Vagina (tissue), 2 donors: ENCODE measurements at places on chromosomes 5 and 9.
A peak's percentile ranks its signal among the peaks of the same experiment; 100 is the strongest.

GRCh38 chr9:98943682-98944056, at the start of gene COL15A1:
Gene COL15A1, plus strand, starts transcription at chr9:98943907. Its CDS starts 155 bp downstream, at chr9:98944062.
- DNase-seq = no peak
- peak within 1 kb of the TSS; percentile 82 for H3K4me3 ChIP-seq
- no peaks in the 10 kb centered on the region for H3K36me3 ChIP-seq
- peaks cover 14% of the 10 kb centered on the region for H3K4me1 ChIP-seq
- peak within 1 kb of the TSS; percentile 61 for H3K27ac ChIP-seq

GRCh38 chr5:137566780-137567179, 67.7 kb upstream of the SPOCK1 start:
- H3K27ac ChIP-seq = no peak overlapping the region
- no peaks in the 10 kb centered on the region for H3K36me3 ChIP-seq

DNA sequence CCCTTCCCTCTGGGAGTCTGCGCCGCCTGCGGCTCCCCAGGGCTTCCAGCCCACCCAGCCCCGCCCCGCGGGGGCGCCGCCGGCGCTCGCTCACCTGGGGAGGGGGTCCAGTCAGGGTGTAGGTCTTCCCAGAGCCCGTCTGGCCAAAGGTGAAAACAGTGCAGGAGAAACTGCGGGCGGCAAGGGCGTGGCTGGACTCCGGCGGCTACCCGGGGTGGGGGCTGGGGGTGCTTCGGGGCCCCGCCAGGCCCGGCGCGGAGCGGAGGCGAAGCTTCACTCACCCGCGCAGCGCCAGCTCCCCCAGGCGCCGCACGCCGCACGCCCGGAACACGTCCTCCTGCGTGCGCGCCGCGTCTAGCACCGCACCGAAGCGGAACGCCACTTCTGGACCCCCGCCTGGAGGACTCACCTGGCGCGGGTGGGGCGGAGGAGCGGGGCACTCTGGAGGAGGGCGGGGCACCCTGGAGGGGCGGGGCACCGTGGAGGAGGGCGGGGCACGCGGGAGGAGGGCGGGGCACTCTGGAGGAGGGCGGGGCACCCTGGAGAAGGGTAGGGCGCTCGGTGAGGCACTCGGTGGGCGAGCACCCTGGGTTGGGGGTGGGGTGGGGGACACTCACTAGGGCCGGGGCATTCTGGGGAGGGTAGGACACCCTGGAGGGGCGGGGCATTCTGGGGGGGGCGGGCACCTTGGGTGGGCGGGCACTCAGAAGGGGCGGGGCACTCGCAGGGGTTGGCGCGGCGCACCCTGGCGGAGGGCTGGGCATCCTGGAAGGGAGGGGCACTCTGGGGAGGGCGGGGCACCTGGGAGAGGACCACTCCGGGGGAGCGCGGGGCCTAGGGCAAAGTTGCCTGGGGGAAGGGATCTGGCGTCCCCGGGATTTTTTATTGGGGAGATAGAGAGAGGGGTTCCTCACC, 814 bp downstream of the KIF12 start:
- H3K4me3 ChIP-seq = peak overlapping the region; percentile 51
- DNase-seq = no peak
- peaks cover 22% of the 10 kb centered on the region for H3K4me1 ChIP-seq
- no peaks in the 10 kb centered on the region for H3K36me3 ChIP-seq
- H3K27ac ChIP-seq = no peak overlapping the region

DNA sequence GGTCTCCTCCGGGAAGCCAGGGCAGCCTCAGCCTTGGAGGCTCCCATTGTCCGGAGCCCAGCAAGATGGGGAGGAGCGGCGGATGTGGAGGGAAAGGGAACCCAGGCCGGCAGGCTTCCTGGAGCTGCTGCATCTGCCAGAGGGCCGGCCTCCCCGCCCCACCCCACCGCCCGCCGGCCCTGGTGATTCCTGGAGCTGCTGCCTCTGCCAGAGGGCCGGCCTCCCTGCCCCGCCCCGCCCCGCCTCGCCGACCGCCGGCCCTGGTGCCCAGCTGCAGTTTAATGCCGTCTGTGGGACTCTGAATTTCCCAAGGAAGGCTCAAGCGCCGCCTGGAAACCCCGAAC, 31.6 kb downstream of the EXD3 start:
- no peak overlapping the region for H3K4me3 ChIP-seq
- no peak for DNase-seq
- H3K27me3 ChIP-seq = no peaks in the 10 kb centered on the region
- H3K36me3 ChIP-seq = peaks cover 5% of the 10 kb centered on the region
- H3K27ac ChIP-seq = no peak overlapping the region

GRCh38 chr9:89935115-89935514, 330.3 kb downstream of the GADD45G start:
- no peaks in the 10 kb centered on the region for H3K36me3 ChIP-seq
- peak overlapping the region; percentile 67 for H3K27ac ChIP-seq
- DNase-seq = no peak

DNA sequence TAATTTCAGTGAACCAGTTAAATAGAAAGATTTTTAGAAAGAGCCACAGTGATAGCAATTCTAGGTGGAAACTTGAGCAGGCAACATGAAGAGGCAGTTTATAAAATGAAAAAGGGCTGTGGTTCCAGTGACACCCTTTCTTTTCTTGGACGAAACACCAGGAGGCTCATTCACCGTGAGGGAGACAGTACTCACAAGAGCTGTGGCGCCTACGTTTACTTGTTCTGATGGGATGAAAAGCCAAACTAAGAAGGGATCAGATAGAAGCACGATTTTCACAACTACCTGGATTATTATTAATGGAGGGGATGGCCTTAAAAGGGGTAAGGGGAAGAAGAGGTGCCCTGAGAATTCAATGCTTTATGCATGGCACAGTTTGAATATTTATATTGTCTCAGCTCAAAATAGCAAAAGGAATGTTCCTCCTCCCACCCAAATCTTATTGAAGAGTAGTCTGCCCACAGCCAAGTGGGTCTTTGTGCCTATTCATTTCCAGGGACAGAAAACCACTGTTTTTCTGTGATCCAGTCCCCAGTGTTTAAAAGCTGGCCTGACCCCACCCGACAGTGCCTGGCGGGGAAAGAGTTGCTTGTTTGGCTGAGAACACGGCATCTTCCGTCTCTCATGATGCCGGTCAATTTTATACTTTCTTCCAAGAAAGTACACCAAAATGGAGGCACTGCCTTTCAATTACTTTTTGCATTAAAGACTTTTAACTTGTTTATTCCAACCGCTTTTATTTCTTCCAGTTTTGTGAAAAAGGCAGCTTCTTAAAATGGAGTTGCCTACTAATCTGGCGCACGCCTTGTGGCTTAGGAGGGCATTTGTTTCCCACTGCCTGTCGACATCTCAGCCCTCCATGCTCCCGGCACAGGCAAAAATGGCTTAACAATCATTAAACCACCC, 51.9 kb downstream of the HABP4 start:
- H3K4me1 ChIP-seq = no peaks in the 10 kb centered on the region
- no peak overlapping the region for H3K4me3 ChIP-seq

DNA sequence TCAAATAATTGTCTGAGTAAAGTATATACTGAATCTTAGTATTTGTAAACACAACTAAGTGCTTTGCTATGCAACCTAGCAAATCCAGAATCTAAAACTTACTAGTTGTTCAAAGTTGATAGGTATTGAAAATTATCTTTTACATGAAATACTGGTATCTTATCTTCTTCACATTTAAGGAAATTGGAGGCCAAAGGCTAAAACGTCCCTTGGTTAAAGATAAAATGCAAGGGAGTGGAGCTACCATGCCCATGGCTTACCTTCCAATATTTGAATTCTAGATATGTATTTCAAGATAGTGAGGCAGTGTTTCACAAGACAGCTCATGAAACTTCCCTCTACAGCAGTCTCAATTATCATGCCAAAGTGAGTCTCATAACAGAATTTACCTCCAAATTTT, 373.5 kb downstream of the KIAA0825 start:
- H3K36me3 ChIP-seq = no peaks in the 10 kb centered on the region
- no peak overlapping the region for H3K4me3 ChIP-seq
- DNase-seq = no peak
- H3K27me3 ChIP-seq = no peaks in the 10 kb centered on the region
- no peak overlapping the region for H3K27ac ChIP-seq

DNA sequence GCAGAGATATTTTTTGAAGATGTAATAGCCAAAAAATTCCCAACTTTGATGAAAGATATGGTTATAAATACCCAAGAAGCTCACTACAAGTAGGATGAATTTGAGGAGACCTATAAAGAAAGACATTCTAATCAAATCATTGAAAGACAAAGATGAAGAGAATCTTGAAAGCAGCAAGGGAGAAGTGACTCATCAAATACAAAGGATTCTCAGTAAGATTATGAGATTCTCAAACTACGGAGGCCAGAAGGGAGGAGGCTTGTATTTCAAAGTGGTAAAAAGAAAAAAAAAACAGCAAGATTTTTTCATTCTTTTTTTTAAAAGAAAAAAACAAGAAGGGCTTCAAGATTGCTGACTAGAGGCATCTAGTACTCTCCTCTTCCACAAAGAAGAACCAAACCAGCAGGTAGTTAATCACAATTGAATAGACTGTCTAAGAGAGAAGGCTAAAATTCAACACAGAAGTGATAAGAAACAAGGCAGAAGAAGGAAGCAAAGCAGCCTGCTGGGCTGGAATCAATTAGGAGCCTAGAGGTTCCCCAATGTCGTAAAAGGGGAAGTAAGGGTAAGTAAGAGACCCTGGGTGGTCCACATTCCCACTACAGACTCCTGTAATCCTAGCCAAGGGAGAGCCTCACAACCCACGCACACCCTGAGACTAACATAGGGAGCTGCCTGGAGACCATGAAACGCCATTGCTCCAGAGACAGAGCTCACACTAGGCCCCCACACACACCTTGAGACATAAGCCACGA, 59.1 kb upstream of the NIPAL4 start:
- no peak overlapping the region for H3K27ac ChIP-seq
- H3K27me3 ChIP-seq = no peaks in the 10 kb centered on the region
- no peak overlapping the region for H3K4me3 ChIP-seq
- DNase-seq = no peak
- no peaks in the 10 kb centered on the region for H3K4me1 ChIP-seq
- H3K36me3 ChIP-seq = no peaks in the 10 kb centered on the region

DNA sequence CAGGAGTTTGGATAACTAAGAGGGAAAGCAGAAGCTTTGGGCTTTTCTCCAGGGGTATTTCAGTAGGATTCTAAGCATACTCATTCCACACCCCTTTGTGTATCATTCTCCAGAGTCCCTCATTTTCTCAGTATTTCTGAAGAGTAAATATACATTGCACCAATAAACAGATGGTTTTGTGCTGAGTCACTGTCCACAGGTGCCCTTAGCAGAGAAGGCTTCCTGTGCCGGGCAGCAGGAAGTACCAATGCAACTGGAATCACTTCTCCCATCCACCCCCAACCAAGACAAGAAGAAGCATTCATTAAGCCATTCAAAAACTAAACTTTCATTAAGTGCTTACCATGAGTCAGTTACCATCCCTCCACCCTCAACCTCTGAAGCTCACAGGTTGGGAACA, 3.6 kb upstream of the CCNJL start:
- H3K4me3 ChIP-seq = no peak overlapping the region
- no peaks in the 10 kb centered on the region for H3K36me3 ChIP-seq
- H3K4me1 ChIP-seq = peaks cover 17% of the 10 kb centered on the region
- H3K27ac ChIP-seq = no peak overlapping the region
- no peak for DNase-seq
- no peaks in the 10 kb centered on the region for H3K27me3 ChIP-seq
